Endothelial cell (in vitro differentiated cells): ENCODE measurements at places on chromosomes 1 and 21. TPM values are rescaled to one million over a fixed set of nuclear protein-coding genes. Genes with fewer than 3 reads are reported as not detected.
A peak's percentile ranks its signal among the peaks of the same experiment; 100 is the strongest.

The EFNA4 gene
- 25.2 TPM for total RNA-seq

The HHIPL2 gene
- total RNA-seq = 0.62 TPM

The G0S2 gene
- not detected for total RNA-seq

The HTR6 gene
- total RNA-seq = not detected

DNA sequence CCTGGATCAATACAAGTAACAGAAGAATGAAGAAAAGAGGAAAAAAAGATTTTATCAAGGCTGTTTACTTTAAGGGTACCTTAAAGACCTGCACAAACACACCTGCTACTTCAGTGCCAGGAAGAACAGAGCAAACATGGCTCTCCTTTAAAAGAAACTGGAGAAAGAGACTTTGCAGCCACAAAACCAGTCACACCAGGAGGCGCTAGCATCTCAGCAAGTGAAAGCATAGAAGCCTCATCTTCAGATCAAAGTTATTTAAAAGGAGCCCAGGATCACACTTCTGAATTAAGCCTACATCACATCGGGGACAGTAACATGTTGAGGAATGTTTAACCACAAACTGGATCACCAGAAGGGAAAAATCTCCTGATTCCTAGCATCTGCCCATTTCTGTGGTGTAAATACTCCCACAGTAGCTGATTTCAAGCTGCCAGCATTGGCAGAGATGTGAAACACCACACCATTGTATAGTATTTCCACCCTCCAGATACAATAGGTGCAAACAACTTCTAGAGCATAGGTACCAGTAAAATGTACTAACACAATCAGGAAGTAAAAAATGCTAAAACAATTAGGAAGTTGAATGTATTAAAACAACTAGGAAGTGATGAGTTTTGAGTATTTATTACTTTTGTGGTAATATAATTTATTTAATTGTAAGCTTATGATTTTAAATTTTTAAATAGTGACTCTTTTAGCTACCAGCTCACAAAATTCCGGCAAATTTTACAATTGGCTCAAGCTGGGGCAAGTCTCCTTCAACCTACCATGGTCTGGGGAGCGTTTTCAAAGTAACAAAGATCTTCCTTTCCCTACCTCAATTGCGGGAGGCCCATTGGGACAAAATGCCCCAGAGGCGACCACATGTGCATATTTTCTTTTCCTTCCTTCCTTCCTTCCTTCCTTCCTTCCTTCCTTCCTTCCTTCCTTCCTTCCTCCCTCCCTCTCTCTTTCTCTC is 105.3 kb upstream of the CLDN14 start:
- no peaks in the 10 kb centered on the region for H3K36me3 ChIP-seq
- no peak overlapping the region for H3K4me3 ChIP-seq
- no peak for DNase-seq
- peaks cover 3% of the 10 kb centered on the region for H3K4me1 ChIP-seq
- peaks cover 3% of the 10 kb centered on the region for H3K27me3 ChIP-seq
- no peak overlapping the region for H3K27ac ChIP-seq

- peaks cover 2% of the 10 kb centered on the region for H3K27me3 ChIP-seq
- H3K4me3 ChIP-seq = no peak overlapping the region
- H3K4me1 ChIP-seq = peaks cover 8% of the 10 kb centered on the region
- H3K36me3 ChIP-seq = no peaks in the 10 kb centered on the region
- no peak overlapping the region for H3K27ac ChIP-seq
Measured at GRCh38 chr1:46206399-46206798, 3.3 kb downstream of the LURAP1 start.

DNA sequence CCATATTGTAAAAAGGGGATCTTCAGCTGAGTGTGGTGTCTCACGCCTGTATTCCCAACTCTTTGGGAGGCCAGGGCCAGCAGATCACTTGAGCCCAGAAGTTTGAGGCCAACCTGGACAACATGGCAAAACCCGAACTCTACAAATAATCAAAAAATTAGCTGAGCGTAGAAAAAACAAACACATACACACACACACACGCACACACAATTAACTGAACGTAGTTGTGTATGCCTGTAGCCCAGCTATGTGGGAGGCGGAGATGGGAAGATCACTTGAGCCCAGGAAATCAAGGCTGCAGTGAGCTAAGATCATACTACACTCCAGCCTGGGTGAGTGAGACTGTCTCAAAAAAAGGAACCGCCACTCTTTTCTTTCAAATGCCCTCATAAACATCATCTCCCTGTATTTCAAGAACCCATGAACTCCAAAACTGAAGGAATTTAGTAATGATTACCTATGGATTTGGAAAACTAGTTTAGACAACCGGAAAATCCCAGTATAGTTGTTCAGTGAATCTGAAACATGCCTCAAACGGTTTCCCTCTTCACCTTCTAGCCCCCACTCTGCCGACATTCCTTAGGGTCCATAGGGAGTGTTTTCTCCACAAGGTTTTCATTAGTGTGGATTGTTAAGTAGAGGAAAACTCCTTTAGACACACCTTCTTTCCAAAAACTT is 4.5 kb downstream of the TXNIP start:
- peaks cover 42% of the 10 kb centered on the region for H3K36me3 ChIP-seq
- H3K4me3 ChIP-seq = peak overlapping the region; percentile 47
- H3K4me1 ChIP-seq = peaks cover 36% of the 10 kb centered on the region
- peaks cover 5% of the 10 kb centered on the region for H3K27me3 ChIP-seq
- DNase-seq = no peak

DNA sequence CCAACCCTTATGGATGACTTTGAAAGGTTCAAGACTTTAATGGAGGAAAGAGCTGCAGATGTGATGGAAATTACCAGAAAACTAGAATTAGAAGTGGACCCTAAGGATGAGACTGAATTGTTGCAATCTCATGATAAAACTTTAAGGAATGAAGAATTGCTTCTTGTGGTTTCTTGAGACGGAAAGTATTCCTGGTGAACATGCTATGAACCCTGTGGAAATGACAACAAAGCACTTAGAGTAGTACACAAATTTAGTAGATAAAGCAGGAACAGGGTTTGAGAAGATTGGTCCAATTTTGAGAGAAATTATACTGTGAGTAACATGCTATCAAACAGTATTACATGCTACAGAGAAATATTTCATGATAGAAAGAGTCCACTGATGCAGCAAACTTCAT is 215.4 kb downstream of the OMA1 start:
- no peaks in the 10 kb centered on the region for H3K36me3 ChIP-seq
- no peak overlapping the region for H3K27ac ChIP-seq
- no peaks in the 10 kb centered on the region for H3K27me3 ChIP-seq
- DNase-seq = no peak
